ENCODE measurements at places on chromosomes 12 and 14. TPM values are rescaled to one million over a fixed set of nuclear protein-coding genes. Genes with fewer than 3 reads are reported as not detected.

GRCh38 chr14:89129570-89129969, 287.5 kb downstream of the FOXN3 start:
- no peak for DNase-seq

DNA sequence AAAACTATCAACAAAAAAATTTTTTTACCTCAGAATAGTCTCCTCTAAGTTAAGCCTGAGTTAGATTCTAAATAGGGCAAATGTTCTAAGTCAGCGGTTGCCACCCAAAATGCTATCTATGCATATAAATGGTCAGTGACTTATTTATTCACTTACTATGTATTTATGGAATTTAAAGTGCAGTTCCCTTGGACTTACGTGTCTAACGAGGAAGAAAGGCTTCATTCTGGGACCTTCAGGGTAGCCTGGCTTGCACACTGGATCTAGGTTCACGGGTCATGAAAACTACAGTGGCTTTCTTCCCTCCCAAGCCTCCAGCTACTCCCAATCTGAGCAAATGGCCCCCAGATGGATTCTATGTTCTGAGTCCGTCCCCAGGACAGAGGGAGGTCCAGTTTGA, 77.1 kb downstream of the ARF6 start:
- DNase-seq: no peak

- no peak for DNase-seq
These were observed 48.7 kb downstream of the ST8SIA1 start for GRCh38 chr12:22285846-22286245.

DNA sequence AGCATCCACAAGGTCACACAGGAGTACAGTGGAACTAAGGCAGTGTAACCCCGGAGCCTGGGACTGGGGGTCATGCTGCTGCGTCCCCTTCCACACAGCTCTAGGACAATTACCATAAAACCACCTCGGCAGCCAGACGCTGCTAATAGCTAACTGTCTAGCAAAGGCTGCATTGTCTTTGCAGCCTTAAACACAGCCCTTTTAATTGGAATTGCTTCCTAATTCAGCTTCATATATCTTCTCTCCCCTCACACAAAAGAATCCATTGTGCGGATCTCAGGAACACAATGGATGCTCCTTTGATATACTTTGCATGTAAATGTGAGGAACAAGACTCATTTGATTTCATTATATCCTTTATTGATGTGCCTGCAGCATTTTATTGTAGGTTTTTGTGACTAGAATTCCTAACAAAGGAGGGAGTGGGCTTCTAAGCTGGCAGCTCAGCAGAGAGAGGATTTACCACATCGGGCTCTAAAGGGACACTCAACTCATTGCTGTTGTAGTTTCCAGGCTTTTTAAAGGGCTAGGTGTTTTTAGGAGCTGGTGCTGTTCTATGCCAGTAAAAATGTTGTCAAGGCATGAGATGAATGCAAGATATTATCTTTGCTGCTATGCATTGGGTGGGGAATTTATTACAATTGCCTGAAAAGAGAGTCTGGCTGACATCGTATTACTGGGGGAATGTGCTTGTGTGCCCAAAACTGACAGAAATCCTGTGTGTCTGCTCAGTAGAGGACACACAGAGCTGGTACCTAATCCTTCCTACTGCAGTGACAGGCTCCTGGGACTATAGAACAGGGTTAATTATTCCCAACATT, 30.4 kb upstream of the DACT1 start:
- no peak for DNase-seq

GRCh38 chr14:21825149-21825743, 151.6 kb upstream of the OR4E1 start:
- peak; percentile 18 for DNase-seq

DNA sequence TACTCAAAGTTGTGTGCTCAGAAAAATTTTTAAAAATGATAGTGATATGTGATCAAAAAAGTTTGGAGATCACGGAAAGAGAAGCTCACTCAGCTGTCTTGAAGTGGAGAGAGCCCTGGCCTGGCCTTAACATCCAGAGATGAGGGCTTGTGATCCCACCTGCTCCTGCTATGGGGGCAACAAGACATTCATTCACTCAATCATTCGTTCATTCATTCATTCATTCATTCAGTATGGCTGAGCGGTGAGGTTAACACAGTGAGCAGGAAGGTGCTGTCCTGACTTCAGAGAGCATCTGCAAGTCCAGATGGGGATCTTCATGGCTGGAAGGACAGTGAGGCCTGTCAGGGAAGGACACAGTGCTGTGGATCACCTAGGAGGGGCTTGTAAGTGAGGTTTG, 112.3 kb downstream of the SLC25A47 start:
- DNase-seq: no peak

DNA sequence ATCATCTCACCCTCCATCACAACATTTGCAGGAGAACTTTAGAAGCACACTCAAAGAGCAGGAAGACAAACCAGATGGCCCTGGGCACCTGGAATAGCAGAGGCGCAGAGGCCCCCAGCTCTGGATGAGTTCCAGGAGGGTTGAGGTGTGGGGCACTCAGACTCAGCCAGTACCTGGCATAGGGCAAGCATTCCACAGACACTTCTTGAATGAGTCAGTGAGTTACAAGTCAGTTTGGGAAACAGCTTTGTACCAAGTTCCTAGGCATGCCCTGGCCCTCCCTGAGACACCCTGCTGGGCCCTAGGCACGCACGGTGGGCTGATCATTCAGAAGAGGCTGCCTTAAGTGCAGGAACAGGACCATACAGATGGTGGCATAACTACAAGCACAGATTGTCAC, 54.3 kb downstream of the MAP3K9 start:
- no peak for DNase-seq

DNA sequence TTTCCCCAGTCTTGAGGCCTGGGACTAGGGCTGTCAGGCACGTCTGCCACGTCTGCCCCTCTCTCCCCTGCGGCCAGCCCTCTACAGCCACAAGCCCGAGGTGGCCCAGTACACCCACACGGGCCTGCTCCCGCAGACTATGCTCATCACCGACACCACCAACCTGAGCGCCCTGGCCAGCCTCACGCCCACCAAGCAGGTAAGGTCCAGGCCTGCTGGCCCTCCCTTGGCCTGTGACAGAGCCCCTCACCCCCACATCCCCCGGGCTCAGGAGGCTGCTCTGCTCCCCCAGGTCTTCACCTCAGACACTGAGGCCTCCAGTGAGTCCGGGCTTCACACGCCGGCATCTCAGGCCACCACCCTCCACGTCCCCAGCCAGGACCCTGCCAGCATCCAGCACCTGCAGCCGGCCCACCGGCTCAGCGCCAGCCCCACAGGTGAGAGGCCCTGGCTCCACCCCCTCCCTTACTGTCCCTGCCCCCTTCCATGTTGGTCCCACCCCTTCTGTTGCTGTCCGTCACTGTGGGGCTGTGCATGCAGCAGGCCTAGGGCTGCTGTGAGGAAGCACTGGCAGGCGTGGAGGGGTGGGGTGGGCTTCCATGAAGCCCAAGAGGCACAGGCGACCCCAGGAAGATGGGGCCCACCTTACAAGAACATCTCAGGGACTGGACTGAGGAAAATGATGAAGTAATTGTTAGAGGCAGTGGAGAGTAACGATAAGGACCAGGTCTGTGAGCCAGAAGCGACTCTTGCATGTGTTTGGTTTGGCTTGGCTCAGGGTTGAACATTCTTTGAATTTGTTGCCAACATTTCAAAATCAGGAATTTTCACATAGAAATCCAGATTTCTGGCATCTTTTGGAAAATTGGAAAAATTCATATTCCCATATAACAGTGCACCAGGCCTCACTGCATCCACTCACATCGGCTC, 16.8 kb downstream of the C12orf43 start:
- DNase-seq: no peak

DNA sequence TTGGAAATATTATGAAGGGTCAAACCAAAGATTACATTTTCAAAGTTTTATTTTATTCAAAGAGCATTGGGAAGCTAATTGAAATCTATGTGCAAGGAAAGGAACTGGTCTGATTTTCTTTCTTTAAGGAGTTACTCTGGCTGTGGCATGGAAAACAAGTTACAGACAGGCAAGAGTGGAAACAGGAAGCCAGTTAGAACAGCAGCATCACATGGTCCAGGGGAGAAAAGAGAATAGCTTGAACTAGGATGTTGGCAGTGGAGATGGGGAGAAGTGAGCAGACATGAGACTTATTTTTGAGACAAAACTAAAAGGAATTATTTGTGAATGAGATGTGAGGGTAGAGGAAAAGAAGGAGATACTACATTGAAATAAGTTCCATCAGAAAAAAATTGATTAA, 3.4 kb downstream of the OR11G2 start:
- DNase-seq: no peak

- no peak for DNase-seq
These were observed 19.4 kb upstream of the A2M start for GRCh38 chr12:9134981-9135628.

DNA sequence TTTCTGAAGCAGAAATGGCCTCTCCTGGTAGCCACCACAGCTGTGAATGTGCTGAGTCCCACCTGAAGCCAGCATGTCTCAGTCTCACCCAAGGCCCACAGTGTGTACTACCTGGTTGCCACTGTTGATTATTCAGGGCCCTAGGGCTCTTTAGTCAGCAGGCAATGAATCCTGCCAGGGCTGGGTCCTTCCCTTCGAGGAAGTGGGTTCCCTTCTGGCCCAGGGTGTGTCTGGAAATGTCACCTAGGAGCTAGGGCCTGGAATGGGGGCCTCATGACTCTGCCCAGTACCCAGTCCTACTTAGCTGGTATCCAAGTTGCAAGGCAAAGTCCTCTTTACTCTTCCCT, 207.4 kb downstream of the SYNE2 start:
- DNase-seq: no peak

The INF2 gene
- total RNA-seq: 72.7 TPM

The KICS2 gene
- total RNA-seq: 20.7 TPM

Data from T-cell (primary cell).